AG09309 (cell line): ENCODE measurements at places on chromosomes 2 and 18.

- DNase-seq = no peak
Measured at GRCh38 chr2:234267534-234267933, 217.0 kb downstream of the SPP2 start.

- no peak for DNase-seq
Measured at GRCh38 chr18:76379226-76380126, 115.6 kb downstream of the ZNF516 start.

DNA sequence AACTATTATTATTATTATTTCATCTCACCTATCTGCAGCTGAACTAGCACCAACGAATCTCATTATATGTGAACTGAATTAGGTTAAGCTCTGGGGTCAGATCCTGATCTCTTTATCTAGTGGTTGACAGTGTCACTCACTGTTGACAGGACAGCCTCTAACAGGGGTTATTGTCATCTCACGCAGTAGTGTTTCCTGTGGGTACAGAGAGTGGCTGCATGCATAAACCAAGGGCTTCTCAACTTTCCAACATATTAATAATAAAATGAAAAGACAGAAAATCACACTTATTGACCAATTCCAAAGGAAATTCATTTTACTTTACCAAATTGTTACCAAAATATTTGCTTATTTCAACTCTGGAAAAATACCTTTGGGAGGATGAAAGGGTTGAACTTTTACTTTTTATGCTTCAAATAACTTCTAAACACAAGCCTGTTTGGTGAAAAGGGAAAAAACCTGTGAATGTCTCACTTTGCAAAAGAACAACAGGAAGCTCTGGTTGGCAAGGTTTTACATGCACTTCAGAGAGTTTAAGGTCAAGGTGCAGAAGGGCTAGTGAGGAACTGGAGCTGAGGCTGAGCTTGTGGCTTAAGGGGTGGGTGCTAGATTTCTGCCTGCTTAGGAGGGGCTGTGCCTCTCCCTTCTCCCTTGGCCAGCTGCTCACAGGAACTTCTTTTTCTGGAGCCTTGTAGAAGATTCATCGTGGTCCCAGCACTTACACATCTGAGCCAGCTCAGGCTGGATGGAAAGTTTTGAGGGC lies 72.6 kb downstream of the CTAGE1 start:
- no peak for DNase-seq

DNA sequence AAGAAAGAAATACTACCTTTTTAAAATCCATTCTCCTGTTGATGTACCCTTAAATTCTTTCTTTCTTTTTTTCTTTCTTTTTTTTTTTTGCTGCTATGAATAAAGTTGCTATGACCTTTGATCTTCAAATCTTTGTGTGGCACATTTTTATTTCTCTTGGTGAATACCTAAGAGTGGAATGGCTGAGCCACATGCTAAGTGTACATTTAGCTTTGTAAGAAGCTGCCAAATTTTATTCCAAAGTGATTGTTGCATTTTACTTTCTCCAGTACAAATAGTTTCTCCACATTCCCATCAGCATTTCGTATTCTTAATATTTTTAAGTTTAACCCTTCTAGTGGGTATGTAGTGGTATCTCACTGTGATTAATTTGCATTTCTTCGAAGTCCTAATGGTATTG lies 88.8 kb upstream of the RAB27B start:
- DNase-seq = no peak

DNA sequence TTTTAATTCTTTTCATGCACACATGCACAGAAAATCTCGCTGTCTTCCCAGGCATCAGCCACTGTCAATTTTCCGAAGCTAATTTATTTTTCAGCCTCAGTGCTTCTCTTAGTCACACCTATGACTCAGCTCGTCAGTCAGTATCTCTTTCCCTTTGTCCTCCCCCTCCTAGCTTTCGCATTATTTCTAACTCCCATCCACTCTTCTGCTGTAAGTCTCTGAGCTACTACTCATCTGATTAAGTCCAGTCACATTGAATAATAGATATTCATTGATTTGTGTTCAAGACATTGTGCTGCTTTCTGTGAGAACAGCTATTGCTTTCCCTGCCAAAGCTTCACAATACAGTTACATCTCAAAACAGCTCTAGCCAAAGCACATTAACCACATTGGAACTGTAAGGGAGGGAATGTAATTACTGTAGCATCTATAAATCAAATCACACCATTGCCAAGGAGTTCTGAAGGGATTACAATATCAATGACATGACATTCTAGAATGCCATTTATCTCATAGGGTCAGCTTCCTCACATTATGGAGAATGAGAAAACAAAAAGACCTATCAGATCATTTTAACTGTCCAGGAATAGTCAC lies 89.4 kb downstream of the SCN3A start:
- no peak for DNase-seq

DNA sequence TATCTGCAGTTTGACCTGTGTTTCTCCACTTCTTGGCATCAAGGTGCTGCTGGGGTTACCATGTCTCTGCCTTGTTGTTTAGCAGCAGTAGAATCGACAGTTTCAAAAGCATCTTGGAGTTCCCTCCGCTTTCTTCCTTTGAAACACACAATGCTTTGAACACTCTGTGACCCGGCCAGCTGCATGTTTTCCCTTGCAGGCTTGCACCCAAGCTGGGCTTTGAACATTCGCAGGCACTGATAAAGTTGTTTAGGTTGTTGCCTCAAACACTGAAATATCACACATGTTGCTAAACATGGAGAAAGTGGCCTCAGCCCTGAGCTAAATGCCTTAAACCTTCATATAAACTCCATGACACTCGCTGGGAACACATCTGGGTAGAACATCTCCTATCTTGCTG lies 251.7 kb downstream of the TSN start:
- no peak for DNase-seq

GRCh38 chr2:239895669-239896068 lies 129.5 kb downstream of the NDUFA10 start:
- no peak for DNase-seq
